ENCODE measurements at places on chromosomes 11 and 22.

- no peak for DNase-seq
Observed at GRCh38 chr11:62223095-62223494, 14.6 kb downstream of the SCGB2A1 start.

DNA sequence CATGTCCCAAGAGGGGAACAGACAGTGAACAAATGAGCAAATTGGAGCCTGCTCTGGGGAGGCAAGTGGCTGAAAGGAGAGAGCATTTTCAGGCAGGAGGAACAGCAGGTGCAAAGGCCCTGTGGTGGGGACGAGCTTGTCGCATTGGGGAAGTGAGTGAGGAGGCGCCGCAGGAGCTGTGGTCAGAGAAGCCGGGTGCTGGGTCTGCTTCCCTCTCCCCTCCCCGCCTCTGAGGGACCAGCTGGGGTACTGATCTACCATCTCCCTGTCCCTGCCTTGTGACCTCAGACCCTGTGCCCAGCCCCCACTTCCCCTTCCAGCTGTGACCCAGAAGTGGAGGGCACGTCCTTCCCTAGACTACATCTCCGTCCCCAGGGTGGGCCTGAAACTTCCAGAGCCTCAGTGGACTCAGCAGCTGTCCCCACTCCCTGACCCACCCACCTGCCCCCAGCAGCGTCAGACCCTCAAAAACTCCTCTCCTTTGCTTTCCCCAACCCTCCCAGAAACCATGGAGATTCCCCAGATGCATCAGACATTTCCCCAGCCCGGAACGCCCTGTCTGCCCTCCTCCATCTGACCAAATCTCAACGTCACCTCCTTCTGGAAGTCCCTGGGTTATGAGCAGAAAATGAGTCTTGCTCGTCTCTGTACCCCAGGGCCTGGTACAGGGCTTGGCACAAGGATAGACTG lies 19.7 kb upstream of the PDGFB start:
- DNase-seq = no peak

- DNase-seq = no peak
Observed at GRCh38 chr22:24005201-24005600, at the start of gene GSTT4. TSS of gene GSTT4 (minus strand) at chr22:24005453. CDS start at chr22:24005356, 97 bp downstream.

DNA sequence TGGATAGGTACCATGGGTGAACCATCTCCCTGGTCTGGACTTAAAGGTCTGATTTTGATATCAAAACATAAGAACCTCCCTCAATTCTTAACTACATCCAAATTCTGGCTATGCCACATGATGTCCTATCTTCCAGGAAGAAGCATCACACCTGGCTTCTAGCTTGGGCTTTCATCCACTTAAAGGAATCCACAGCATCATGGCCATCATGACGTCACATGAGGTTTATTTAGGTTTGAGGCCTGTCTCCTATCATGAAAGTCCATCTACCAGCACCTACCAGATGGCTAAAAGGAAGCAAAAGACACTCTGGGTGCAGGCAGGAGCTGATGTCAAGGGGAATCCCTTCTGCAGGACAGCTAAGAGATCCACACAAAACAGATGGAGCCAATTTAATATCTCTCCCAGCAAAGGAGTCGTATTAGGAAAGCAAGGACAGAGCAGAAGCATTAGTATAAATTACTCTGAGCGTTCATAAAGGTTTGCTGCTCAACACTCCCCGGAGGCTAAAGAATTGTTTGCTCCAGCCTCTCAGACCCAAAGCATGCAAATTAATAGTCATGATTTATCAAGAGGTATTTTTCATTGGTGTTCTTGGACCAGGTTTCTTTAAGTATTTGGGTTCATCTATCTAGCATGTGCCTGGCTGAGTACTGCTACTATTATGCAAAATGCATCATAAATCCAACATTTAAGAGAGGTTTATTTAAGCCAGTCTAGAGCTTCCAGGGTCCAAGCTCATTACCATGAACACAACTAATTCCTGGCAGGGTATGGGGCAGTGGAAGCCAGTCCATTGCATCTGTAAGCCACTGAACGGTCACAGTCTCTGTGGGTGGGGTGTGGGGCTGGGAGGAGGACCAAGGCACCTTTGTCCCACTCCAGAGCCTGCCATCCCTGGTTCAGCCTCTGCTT lies 47.2 kb downstream of the GALNT18 start:
- DNase-seq = no peak

GRCh38 chr22:47059701-47060161 lies 297.3 kb downstream of the TBC1D22A start:
- DNase-seq = no peak

DNA sequence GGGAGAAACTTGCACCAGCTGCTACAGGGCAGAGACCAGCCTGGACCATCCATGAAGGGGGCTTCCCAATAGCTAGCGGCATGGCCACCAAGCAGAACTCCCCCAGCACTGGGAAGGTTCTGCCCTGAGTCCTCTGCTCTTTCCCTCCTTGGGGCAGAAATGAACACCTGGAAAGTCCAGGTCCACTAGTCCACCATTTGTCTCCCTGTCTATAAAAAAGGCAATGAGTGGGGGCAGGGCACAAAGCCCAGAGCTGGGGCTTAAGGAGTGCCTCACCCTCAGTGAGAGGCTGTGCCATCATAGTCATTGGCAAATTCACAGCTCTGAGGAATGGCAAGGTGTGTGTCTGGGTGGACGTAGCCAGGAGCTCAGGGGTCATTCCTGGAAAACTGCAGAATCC lies 420.3 kb downstream of the SOX6 start:
- no peak for DNase-seq

- no peak for DNase-seq
Observed at GRCh38 chr11:71971680-71972079, 27.0 kb upstream of the IL18BP start.

DNA sequence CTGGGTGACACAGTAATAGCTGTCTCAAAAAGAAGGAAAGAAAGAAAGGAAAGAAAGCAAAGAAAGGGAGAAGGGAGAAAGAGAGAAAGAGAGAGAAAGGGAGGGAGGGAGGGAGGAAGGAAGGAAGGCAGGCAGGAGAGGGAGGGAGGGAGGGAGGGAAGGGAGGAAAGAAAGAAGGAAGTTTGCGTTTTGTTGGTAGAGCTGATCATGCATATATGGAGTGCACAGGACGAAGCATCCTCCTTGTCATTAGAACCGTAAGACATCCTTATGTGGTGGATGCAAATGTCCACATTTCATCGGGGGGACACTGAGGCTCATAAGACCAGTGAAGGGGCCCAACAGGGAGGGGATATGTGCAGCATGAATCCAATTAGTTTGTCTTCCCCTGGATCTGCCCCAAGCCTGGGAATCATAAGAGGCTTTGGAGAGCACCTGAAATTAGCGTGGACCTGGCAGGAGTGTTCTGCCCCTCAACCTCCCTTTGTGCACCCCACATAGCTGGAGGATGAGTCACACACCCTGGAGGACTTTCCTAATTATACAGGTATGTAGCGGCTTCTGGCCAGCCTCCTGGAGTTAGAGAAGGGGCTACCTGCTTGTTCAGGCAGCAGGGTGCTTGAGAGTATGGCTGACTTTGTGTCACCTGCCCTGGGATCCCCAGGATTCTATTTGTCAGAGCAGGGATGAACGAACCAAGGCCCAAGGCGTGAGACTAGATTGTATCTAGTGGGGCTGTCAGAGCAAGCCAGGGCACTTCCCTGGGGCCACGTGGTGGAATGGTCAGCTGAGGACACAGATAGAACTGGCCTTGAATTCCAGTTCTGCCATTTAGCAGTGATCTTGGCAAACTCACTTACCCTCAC lies 119.7 kb upstream of the CD82 start:
- peak; percentile 46 for DNase-seq
